ENCODE measurements at places on chromosomes 6 and 20.

DNA sequence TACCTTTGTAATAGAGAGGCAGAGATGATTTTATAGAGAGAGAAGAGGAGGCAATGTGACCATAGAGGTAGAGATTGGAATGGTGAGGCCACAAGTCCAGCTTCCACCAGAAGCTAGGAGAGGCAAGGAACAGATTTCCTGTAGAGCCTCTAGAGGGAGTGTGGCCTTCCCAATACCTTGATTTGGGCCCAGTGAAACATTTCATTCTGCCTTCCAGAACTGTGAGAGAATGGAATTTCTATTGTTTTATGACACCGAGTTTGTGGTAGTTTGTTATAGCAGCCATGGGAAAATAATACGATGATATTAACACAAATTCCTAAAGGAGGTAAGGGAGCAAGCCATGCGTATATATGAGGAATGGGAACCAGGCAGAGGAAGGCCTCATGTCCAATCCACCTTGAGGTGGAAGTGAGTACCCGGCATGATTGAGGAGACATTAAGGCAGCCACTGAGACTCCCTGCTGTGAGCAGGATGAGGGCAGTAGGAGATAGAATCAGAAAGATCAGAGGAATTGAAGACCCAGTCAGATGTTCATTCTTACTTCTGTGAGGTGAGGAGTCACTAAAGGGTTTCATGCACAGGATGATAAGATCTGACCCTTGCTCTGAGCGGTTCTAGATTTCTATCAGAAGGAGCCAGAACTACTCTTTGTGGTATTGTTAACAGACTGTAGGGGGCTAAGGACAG lies 636.3 kb upstream of the IMPG1 start:
- no peak for DNase-seq

GRCh38 chr6:81547149-81547548 lies 205.3 kb downstream of the TENT5A start:
- no peak for DNase-seq

DNA sequence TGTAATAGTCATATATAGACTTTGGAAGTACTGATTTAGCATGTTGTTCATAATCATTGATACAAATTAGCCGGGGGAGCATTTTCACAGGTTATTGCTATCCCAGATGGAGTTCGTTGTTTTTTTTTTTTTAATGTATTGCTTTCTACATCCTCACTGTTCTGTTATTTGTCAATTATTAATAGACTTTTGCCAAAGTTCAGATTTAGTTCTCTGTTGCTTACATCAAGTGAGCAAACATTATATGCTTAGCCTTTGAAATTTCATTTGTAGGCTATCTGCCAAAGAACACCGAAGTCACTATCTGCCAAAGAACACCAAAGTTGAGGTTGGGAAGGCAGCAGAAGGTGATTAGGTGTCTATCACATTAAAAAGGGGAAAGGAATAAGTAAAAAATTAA lies at the start of gene HAO1:
TSS of gene HAO1 (minus strand) at position 118 of the 400 bp plus-strand sequence. CDS start at position 82, 36 bp downstream.
- DNase-seq = no peak

GRCh38 chr6:72621291-72622093 lies at the start of gene KCNQ5:
Gene KCNQ5 (plus strand): TSS chr6:72622064.
- DNase-seq = peak; percentile 3

DNA sequence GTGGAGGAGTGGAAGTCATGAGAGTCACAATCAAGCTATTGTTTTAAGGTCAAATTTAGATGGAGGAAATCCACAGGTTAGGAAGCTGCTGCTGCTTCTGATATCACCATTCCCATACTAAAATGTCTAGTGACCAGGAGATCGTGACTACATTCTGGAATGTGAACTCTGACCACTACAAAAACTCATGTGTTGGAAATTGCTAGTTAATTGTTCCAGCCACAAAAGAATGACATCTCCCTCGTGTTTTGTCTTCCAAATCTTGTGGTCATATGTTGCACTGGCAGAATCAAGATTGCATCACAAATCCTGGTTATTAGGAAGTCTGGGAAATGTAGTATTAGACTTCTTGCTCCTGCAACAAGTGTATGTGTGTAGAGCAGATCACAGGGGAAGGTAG lies 441.9 kb downstream of the CD109 start:
- no peak for DNase-seq

DNA sequence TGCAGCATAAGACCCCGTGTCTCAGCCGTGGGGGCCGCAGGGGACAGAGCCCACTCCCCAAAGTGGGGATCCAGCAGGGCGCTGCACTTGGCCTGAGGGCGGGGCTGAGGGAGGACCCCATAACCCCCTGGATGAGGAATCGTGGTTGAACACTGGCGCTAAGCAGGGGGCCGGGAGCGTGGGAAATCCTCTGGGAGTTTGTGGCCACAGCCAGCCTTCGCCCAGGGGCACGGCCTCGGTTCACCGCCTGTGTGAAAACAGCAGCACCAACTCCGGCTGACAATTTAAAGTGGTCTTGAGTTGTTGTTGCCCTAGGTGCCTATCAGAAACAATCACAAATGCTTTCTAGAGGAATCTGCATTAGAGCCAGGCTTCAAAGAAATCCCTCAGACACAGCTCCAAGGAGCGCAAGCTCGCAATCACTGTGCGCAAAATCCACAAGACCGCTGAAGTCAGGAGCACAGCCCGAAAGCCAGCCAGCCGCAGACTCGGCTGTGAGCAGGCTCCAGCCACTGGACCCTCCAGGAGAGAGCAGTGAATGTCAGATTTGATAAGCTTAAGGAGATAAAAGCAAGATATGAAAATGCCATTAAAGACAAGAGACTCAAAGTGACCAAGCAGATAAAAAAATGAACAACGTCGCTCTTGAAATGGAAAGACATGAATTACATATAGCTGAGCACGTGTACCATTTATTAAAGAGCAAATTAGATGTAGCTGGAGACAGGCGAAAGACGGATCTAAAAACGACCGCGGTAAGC lies 10.9 kb upstream of the RPS6KA2 start:
- no peak for DNase-seq

DNA sequence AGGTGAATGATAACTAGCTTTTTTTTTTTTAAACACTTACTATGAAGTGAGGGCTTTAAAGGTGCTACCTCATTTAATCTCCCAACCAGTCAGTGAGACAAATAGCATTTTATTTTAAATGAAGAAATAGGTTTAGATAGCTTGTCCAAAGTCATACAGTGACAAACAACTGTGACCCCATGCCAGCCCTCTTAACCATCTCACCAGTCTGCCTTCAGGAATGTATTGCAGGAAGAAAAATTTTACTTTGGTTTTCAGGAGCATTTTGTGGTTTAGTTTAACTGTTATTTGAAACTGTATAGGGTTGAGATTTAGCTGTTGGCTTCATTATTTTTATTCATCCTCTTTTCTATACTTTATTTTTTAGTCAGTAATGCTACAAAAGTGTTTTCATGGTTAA lies 18.6 kb downstream of the DSE start:
- no peak for DNase-seq

DNA sequence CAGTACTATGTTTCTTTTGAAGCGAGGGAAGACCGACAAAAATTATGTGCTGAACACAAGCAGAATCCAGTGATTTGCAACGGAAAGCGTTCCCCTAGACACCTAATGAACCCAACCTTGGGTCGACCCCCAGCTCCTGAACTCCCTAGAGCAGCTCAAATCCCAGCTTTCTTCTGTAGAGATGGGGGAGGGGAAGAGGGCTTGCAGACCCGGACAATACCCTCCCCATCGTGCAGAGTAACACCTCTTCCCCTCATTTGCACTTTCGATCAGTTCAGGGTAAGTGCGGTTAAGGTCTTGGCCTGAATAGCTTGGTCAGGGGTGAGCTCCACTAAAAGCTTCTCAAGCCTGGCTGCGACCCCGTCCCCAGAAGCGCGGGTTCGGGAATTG lies 404 bp downstream of the CEP162 start:
- DNase-seq = no peak

DNA sequence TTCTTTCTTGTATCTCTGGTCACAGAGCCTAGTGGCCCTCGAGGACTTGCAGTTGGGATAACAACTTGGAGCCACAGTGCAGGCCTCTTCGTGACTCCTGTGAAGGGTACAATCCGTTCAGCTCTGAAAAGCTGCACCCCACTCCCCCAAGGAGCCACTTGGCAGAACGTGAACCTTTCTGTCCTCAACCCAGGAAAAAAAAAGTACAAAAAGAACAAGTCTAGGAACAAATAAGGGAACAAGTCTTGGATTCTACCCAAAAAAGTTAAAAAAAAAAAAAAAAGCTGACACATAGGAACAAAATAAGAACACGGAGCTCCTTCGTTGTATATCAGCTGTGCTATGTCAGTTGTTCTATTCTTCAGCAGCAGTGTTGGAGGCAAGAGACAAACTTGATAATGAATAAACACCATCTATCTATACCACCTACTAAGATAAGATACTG lies 77.9 kb upstream of the TULP1 start:
- no peak for DNase-seq

DNA sequence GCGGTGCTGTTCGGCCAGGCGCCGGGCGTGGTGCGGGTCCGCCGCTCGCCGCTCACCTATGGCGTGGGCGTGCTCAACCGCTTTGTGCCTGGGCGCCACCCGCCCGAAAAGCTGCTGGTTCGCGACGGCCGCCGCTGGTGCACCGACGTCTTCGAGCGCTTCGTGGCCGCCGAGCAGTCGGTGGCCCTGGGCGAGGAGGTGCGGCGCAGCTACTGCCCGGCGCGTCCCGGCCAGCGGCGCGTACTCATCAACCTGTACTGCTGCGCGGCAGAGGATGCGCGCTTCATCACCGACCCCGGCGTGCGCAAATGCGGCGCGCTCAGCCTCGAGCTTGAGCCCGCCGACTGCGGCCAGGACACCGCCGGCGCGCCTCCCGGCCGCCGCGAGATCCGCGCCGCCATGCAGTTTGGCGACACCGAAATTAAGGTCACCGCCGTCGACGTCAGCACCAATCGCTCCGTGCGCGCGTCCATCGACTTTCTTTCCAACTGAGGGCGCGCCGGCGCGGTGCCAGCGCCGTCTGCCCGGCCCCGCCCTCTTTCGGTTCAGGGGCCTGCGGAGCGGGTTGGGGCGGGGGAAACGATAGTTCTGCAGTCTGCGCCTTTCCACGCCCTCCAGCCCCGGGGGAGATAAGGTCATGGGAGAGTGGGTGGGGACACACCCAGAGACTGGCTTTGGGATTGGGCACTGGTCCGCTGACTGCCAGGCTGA lies 15.7 kb downstream of the ADISSP start:
- peak; percentile 23 for DNase-seq

DNA sequence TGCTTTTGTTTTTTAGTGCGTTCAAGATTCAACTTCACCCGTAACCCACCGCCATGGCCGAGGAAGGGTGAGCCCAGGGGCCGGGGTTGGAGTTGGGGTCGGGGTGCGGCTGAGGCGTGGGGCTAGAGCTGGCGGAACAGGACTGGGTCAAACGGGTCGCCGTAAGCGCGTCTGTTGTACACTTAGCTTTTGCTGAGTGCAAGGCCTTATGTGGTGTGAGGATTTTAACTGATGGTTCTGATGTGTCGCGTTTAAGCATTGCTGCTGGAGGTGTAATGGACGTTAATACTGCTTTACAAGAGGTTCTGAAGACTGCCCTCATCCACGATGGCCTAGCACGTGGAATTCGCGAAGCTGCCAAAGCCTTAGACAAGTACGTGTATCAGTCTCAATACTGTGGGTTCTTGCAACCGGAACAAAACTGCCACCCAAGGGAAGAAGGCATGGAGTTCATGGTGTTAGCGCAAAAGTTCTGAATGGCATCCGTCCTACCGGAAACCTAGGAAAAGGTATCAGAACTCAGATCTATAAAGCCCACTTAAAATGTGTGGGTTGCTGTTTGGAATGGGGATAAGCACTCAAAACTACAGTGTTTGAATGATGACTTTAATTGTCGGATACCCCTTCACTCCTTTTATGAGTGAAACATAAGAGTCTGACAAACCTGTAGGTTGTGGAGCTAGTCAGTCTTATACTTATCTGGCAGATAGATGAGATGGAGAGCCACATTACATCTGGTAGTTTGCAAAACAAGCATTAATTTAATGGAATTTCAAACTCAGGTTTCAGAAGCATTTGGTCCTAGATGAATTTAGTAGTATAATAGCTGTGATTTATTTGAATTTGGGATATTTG lies 574 bp downstream of the RPS12 start:
- no peak for DNase-seq

DNA sequence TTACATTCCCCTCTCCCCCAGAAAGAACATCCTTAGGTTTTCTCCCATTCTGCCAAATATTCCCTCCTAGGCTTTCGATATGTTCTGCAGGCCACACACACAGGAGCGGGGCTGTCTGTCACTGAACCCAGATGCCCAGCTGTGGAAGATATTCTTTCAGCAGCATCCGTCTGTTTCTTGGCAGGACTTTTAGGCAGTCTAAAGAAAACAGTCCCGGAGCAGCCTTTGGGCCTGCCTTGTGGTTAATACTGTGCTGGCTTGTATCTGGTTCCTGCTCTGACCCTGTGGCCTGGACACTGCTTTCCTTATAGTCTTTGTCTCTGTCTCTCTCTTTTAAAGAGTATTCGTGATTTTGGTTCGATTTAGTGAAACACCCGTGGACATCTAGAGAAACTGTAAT lies 94.6 kb upstream of the SUPT3H start:
- DNase-seq = no peak

DNA sequence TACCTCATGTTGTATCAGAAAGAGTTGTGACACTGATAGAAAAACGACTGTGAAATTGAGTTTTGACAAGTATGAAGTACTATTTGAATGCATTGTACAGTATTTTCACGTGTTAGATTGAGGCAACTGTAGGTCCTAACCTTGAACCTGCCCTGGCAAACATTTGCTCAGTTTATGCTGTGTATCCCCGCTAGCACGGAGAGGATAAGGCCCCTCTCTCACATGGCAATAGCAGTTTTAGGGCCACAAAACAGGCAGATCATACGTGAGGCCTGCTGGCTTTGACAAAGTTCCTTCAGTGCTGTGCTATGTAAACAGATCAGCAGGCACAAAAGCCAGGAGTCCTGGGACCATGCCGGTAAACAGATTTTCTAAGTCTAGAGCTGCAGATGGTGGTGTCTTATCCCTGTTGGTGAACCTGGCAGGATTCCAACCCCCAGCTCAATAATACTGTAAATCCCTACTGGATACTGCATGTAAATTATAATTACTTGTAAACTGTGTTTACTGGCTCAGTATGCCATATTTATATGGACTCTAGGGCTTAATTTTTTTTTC lies 23.8 kb upstream of the FAM217A start:
- DNase-seq = no peak

- no peak for DNase-seq
Observed at GRCh38 chr6:147872002-147872401, 363.5 kb downstream of the SAMD5 start.

Measured in T-cell (primary cell).